Stimulated activated CD4-positive, alpha-beta T cell treated with anti-CD3 and anti-CD28 coated beads, Interleukin-12 subunit alpha, Interleukin-12 subunit beta, amount 100 ng/mL, for 4 hours (primary cell): ENCODE measurements at places on chromosomes 12 and 14.

DNA sequence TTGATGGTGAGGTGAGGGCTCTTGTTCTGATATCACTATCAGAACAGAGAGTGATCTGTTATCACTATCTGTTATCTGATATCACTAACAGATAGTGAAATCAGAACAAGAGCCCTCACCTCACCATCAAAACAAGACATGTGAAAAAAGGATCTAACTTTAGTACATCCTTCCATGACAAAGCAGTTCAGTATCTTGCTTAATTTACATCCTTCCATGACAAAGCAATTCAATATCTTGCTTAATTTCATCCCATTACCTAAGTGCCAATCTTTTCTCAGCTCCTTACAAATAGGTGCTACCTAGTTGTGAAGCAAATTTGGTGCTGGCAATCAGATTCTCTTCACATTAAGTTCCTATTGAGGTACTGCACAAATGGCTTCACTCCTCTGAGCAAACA lies 1865.6 kb upstream of the FLRT2 start:
- no peak for DNase-seq

DNA sequence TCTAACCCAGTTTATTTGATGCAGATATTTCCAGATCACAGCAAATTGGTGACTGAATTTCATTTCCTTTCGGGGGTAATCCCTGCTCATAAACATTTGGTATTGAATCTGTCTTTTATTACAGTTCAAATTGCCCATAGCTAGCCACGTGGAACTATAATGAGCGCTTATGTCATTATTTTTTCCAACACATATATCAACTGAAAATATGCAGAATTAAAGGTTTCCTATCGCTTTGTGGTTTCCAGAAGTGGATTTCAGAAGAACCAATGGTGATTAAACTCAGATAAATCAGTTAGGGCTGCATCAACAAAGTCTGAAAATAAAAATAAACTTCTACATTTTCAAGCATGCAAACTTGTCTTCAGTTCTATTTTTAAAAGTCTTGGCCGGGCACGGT lies 111.9 kb downstream of the PIK3C2G start:
- no peak for DNase-seq

GRCh38 chr12:57631566-57632072 lies 1.4 kb downstream of the B4GALNT1 start:
- no peak for DNase-seq

- no peak for DNase-seq
These were observed 3.1 kb upstream of the WDR89 start for GRCh38 chr14:63644741-63645140.

DNA sequence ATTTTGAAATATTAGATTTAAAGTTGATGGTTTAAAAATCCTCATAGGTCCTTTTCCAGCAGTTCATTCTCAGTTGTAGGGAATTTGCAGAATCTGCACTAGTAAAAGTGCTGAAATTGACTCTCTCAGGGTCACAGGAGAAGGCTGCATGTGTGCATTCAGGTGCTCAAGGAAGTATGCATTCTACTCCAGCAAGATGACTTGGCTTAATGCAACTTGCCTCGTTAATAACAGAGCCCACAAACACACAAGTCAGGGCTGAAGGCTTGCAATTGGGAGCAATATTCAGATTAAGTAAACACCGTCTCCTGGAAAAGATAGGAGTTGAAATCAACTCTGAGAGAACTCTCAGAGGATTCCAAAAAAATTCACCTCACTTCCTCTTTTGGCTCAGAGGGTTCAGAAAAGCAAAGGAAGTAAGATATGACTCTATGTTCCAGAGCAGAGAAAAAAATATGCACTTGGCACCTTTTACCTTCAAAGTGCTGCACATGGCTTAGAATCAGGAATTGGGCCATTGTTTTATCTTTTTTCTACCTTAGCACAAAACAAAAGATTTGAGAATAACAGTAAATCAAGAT lies 406.3 kb upstream of the DCN start:
- no peak for DNase-seq

DNA sequence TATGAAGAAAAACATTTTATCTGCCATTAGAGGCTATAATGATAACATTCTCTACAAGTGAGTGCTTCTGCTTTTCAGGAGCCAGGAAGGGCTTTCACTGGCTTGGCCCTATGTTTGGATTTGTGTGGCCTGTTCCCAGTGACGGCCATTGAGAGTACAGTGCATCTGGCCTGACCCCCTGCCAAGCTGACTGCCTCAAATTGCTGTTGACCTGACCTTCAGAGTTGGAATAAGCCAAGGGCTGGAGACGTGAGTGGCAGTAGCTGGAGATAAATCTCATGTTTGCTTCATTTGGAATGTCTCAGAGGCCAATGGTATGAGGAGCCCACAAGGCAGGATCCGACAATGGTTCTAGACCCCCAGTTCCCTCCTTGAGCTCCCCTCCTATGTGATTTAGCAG lies 28.3 kb upstream of the PLEKHG7 start:
- DNase-seq: no peak

DNA sequence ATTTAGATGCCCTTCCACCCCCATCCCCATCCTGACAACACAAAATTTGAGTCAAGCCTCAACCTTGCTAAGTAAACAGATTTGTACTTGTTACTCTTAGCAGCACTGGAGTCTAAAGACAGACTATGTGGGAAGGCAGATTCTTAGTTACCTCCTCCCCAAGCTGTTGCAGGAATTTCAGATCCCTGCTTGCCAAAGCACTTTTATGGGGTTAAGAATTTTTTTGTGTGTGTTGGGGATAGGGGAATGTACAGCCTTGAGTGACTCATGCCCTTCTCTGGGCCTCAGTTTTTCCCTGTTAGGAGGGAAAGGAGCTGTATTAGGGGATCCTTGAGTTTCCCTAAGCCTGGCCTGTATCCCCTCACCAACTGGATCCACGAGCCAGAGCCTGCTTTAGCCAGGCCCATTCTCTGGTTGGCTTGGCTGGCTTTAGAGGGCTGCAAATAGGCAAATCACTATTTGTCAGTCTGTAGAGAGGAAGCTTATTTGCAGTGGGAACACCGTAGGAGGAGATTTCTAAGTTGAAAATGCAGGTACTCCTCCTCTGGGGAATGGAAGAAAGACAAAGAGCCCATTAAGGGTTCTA lies 27.7 kb upstream of the RNU6-8 start:
- DNase-seq: no peak

DNA sequence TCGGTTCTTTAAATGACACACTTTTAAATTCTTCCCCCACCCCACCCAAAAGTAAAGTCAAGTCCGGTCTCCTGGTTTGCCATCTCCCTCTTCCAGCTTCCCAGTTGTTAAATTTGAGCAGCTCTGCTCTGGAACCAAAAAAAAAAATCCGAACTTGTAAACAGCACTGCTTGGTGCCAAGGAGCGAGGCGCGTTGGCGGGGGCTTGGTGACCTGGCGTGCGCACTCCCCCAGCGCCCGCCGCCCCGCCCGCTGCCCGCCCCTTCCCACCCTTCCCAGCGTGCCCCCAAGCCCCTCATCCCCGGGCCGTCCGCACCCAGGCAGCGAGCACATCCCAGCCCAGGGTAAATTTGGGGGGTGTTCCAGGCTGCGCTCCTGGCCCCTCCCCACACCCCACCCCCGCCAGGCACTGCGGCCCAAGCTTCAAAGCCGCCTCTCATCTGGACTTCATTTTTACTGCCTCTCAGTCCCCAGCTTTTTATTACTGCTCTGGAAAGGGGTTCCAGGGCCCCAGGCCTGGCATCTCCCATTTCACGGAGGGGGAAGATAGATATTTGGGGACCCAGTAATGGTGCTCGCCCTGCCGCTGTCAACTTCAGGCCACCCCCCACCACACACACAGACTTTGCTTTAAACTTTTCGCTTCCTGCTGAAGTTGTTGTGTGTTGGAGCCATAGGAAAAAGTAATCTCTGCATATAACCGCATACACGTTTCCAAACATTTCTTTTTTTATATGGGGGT lies 11.7 kb upstream of the ITGB7 start:
- DNase-seq: no peak

DNA sequence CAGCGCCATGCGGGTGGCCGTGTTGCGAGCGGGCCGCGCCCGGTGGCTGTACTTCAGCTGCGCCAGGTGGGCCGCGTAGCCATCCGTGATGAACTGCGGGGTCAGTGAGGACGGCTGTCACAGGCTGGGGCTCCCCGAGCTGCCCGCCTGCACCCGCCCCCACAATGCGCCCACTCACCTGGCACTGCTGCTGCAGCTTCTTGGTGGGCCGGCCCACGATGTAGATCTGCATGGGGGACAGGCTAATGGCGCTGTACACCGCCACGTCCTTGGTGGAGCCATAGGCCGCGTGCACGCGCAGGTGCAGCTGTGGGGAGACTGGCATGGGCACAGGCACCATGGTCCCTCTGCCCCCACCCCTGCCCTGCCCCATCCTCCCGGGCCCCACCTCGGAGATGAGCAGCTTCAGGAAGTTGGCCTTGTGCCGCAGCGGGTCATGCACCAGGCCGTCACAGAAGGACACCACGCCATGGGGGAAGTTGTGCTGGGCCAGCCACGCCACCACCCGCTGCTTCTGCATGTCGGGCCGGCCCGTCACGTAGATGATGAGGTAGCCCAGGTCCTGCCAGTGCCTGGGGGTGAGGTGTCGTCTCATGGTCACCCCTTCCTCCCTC lies 5.9 kb downstream of the ARL6IP4 start:
- DNase-seq: no peak

DNA sequence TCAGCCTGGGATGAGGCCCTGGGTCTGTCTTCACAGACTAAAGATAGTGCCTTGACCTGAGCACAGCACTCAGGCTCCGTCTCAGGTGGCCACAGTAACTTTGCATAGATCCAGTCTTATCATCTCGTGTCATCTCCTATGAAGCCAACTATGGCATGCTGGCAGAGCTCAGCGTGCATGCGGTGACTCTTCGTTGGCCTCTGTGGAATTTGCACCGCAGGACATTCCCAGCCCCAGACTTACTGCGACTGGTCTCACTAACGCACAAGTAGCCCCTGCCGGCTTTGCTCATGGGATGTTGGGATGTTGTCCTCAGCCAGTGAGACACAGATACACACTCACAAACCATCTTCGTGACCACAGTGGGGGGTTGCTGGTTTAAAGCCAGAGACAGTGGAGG lies 199.6 kb downstream of the CHST11 start:
- no peak for DNase-seq

GRCh38 chr12:70122804-70123203 lies 120.4 kb upstream of the CNOT2 start:
- DNase-seq: no peak

- DNase-seq: no peak
These were observed 19.6 kb downstream of the MORN3 start for GRCh38 chr12:121649819-121650353.

DNA sequence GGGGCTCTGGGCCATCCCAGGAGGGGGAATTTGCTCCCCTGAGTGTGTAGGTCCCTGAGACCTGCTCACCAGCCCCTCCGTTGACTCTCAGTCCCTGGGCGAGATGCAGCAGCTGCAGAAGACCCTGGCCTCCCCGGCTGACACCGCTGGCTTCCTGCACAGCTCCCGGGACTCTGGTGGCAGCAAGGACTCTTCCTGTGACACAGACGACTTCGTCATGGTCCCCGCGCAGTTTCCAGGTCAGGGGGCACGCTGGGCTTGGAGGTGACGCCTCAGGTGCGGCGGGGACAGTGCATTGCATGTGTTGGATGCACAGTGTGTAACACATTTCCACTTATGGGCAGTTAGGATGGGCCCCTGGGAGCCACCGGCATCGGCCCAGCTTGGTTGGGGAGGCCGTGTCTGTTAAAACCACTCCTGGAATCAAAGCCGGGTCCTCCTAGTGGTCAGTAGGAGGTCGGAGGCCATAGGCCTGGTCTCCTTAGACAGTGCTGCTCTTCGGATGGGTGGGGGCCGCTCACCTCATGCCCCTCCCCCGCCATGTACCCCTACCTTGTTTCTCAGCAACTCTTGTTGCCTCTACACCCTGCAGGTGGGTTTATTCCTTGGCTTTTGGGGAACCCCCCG lies 17.1 kb upstream of the PUS1 start:
- no peak for DNase-seq

GRCh38 chr14:90697132-90697531 lies 119.1 kb downstream of the TTC7B start:
- no peak for DNase-seq

DNA sequence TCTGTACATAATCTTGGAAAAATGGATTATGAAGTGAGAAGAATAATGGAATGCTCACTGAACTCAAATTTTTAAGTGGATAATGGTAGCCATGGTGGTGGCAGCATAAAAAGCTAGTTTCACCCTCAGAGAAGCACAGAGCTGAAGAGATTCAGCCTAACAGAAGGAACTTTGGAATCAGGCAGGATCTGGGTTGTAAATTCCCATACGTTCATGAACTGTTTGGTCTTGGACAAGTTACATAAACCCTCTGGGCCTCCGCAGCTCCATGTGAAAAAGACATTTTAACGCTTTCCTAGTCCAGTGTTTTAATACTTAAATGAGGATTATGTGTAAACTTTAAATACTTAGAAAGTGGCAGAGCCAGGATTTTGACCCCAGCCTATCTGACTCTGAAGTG lies 26.6 kb downstream of the JKAMP start:
- no peak for DNase-seq

DNA sequence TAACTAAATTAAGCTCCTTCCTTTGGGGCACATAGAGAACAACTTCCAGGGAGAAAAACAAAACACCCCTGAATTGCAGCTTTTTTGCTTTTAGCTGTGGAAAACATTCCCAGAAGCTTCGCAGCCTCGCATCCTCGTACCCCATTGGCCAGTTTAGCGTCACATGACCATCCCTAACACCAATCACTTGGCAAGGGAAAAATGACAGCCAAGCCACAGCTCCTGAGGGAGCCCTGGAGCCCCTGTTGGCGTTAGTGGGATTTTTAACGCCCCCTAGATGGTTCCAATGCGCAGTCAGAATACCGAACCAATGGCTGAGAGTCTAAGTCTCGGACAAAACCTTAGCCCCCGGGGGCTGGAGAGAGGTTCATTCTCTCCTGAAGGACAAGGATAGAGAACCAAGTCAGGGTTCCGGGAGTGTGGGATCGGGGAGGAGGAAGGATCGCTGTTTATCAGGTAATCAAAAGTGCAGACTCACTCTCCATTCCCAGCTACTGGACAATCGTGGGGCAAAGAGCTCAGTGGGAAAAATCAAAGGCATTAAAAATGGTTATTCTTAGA lies 135.6 kb upstream of the HIF1A start:
- no peak for DNase-seq

- no peak for DNase-seq
These were observed 377.0 kb upstream of the ATP2B1 start for GRCh38 chr12:90085494-90086274.

DNA sequence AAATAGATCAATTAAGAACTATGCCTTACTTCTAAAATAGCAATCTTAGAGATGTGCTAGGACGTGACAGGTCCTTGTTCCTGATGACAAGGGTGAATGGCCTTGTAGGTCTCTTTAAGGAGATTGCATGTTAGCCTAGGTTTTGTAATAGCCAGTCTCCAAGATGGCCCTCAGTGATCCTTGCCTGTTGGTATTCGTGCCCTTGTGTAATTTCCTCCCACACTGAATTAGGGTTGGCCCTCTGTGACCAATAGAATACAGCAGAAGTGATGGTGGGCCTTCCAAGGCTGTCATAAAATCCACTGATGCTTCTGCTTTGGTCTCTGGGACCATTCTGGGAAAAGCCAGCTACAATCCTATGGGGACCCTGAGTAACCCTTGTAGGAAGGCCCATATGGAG lies 38.2 kb upstream of the SNX6 start:
- no peak for DNase-seq

GRCh38 chr12:23862701-23863100 lies 86.8 kb downstream of the SOX5 start:
- DNase-seq: no peak

GRCh38 chr12:130199581-130200390 lies 37.5 kb downstream of the FZD10 start:
- DNase-seq: no peak
